ENCODE measurements at places on chromosomes 12 and 14.

DNA sequence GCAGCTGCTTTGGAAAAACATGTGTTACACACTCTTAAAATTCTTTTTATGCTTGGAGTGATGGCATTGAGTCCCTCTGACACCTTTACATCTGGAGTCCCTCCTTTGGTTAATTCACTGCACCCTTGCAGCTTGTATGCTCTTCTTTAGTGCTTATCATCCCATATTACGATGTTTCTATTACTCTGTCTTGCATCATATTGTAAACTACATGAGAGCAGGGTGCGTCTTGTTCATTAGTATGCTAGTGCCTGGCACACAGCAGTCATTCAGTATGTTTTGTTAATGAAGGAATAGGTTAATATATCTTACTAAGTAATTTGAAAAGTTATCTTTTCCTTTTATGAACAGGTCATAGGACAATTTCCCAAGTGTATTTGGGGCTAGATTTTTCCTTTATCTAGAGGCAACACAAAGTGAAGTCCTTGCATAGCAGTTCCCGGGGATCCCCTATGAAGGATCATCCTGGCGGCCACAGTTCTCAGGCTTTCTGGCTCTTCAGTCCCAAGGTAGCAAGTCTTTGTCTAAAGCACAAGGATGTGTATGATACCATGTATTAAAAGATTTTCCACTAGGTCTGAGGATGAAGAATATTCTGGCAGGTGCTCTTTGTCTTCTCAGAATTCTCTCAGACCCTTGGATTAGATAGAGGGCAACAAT is 363.8 kb downstream of the FUT8 start:
- no peak for DNase-seq

DNA sequence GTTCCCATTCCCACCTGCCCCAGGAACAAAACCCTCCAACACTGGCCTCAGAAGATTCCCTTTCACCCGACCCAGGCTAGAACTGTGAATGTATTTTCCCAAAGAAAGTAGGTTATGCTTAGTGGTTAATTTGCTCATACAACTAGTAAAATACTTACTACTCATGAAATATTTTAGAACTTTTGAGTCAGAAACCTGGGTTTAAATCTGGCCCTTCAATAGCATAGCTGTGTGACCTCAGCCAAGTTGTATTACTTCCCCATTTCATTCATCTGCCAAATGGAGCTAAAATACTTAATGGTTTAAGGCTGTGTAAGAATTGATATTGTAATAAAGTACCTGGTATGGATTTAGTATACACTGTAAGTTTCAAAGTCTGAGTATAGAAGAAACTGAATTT is 69.1 kb upstream of the DNM1L start:
- DNase-seq = no peak

GRCh38 chr14:78950649-78951048 is 780.5 kb downstream of the NRXN3 start:
- peak; percentile 13 for DNase-seq

DNA sequence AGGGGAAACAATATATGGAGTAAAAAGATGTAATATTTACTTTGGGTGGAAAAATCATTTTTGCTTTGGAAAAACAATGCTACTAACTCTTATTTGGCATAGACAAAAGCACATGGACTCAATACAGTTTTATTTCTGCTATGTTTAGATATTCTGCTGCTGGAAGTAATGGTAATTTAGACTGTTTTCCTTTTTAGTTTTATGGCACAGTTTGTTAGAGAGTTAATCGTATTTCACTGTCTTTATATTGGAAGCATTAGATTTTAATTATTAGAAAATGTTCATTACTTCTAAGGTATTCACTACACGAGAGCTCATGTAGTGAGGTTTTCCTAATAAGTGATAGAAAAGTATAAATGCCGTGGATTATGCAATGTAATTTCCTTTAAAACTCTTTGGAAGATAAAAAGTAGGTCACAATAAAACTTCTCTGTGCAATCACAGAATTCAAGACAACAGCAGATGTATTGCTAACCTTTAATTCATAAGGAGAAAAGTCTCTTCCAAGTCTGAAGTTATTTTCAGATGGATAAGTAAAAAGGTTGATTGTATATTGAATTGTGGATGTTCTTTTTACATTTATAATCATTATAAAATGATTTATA is 851.8 kb downstream of the TMTC2 start:
- DNase-seq = no peak

- no peak for DNase-seq
These were observed 211.0 kb downstream of the IPO8 start for GRCh38 chr12:30484658-30485057.

DNA sequence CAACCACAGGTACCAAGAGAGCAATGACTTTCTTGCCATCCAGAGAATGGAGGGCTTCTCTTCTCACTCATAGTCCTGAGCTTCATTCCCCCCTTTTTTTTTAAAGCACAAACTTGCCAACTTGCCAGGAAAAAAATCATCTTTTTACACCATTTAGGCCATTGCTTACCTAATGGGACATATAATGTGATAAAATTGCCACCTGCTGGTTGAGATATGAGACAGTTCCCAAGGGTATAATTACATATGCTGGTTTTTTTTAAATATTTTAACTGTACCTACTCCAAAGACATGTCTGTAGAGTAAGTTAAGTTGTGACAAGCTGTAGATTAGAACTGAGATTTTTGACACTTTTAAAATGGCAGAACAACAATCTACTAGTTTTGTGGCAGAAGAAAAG is 519.1 kb upstream of the SEL1L start:
- DNase-seq = no peak

DNA sequence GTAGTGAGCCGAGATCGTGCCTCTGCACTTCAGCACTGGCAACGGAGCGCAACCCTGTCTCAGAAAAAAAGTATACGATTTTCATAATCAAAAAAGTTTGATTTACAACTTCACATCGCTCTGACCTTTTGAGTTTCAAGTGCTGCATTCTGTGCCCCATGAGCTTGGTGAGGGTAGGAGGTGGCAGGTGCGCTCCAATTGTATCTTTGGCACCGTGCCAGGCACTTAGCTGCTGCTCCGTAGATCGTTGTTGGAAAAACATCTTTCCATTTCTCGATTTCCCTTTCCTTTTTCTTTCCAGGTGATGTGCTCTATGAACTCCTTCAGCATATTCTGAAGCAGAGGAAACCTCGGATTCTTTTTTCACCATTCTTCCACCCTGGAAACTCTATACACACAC is 203.7 kb downstream of the ETV6 start:
- no peak for DNase-seq

GRCh38 chr14:76380991-76381390 is 5.1 kb downstream of the ESRRB start:
- no peak for DNase-seq

- DNase-seq = peak; percentile 12
These were observed 36.6 kb upstream of the PIK3C2G start for GRCh38 chr12:18224745-18225144.

DNA sequence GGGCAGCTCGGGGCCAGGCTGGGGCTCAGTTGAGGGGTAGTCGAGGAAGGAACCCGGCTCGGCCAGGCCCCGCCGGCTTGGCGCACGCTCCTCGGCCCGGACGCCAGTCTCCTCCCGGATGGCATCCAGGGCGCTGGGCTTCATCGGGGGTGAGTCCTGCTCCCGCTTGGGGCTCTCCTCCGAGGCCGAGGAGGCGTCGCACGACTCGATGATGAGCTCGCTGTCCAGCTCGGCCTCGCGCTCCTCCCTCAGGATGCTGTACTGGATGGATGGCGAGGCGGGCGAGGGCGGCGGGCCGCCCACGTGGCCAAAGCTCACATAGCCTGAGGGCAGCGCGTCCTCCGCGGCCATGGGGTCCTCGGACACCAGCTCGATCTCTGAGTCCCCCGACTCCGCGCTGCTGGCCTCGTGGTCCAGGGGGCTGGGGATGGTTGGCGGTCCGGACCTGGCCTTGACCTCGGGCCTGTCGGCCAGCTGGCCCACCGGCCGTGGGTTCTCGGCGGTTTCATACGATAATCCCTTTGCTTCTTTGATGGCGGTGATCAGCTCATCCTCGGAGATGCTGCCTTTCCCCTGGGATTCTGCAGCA is 143.4 kb downstream of the RTN1 start:
- no peak for DNase-seq

GRCh38 chr12:49057888-49058287 is 2.7 kb downstream of the KMT2D start:
- no peak for DNase-seq

DNA sequence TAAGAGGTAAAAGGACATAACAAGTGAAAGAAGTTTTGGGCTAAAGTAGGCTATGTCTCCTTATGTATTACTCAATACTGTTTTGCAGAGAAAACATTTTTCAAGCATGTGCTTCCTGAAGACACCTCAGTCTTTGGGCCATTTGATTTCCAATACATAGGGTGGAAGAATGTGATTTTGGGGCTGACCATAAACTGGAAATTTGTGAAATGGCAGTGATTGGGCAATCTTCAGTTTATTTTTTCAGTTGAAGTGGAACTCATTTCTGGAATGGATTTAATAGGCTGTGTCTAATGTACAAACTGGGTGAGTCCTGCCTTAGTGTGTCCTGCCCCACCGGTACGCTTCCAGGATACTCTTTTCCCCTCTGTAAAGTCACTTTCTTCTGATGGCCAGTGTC is 2.8 kb upstream of the ACADS start:
- no peak for DNase-seq

DNA sequence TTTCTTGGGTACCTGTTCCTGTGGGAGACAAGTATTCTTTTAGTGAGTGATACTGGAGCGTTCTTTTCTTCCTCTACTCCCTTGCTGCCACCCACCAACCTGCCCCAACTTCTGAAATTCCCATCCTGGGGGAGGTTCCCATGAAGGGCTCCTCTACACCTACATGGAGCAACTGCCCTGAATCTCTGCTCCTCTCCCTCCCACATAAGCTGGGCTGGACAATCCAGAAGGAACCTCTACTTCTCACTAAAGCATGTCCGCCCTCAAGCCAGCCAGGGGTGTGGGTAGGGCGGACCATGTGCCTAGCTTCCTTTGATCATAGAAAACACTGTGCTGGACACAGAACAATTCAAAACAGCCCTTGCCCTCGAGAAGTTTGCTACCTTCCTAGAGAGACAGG is 25.9 kb upstream of the ESRRB start:
- no peak for DNase-seq

- no peak for DNase-seq
These were observed 16.3 kb upstream of the ABHD12B start for GRCh38 chr14:50855558-50855957.

- peak; percentile 70 for DNase-seq
These were observed 25.5 kb upstream of the DTX1 start for GRCh38 chr12:113030875-113031525.

Measured in RWPE1 (cell line).